Stimulated activated CD4-positive, alpha-beta T cell treated with anti-CD3 and anti-CD28 coated beads, Interleukin-12 subunit alpha, Interleukin-12 subunit beta, amount 100 ng/mL, for 48 hours (primary cell): ENCODE measurements at places on chromosomes 13 and 19.

GRCh38 chr13:51804295-51805172 is 571 bp upstream of the DHRS12 start:
- no peak for DNase-seq

GRCh38 chr19:13093407-13094105 is 9.1 kb downstream of the LYL1 start:
- DNase-seq = peak; percentile 69

- DNase-seq = no peak
Measured at GRCh38 chr19:31423896-31424295, 74.7 kb upstream of the TSHZ3 start.

GRCh38 chr19:42397263-42398166 is 7.4 kb upstream of the CNFN start:
- no peak for DNase-seq

DNA sequence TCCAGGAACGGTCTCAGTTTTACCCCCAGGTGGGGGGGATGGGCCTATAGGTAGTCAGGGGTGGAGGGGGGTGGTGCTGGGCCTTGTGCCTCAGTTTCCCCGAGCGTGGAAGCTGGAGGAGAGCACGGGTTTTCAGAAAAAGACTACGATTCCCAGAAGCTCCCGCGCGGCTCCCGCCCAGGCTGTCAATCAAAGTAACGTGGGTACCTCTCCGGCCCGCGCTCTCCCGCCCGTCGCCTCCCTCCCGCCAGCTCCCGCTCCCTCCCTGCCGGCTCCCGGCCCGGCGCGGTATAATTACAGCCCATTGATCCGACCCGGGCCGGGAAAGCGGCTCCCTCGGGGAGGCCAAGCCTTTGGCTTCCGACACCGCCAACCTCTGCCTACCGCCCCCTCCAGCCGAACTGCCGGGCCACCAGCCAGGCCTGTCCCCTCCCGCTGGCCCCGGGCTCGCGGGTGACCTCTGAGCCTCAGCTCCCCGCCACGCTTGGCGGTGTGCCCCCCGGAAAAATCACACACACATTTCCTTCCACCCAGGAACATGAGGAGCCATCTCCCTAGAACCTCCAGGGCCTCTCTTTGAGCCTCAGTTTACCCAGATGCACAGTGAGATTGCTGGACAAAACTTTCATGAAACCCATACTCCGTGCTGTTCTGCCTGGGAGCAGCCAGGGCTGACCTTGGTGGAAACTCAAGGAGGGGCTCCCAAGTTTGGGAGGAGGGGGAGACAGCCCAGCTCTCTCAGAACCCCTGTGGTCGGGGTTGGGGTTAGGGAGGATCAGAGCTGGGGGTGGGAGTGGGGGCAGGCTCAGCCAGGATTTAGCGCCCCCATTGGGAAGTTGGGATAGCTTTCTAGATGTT is 7.3 kb upstream of the TLE2 start:
- peak; percentile 83 for DNase-seq

DNA sequence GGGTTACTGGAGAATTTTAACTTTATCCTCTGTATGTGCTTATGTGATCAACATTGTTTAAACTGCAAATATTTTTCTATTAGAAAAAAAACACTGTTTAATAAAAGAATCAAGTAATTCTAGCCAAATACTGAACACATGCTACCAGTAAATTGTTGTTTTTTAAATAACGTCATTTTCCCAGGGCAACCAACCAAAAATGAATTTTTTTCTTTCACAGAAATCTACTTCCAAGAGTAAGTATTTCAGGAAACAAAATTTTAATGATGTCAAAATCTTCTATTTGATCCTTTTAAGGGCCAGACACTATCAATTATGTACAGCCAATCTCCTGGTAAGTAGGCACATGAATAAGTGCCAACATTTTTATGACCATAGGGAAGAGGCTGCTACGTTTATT is 57.1 kb downstream of the TUBGCP3 start:
- DNase-seq = no peak
